Pulmonary artery endothelial cell (primary cell): ENCODE measurements at places on chromosomes 2 and 18. TPM values are rescaled to one million over a fixed set of nuclear protein-coding genes. Genes with fewer than 3 reads are reported as not detected.

GRCh38 chr2:228417956-228418355 is 236.5 kb upstream of the SPHKAP start:
- DNase-seq: no peak

GRCh38 chr2:237859533-237860272 is at the start of gene RAMP1:
Gene RAMP1, plus strand, starts transcription at chr2:237859623. Its CDS starts 53 bp downstream, at chr2:237859676.
- DNase-seq: no peak

INPP5D gene
- total RNA-seq: 19.8 and 27.2 TPM in 2 replicates

DSG4 gene
- not detected in 2 replicates for total RNA-seq

CRACDL gene
- total RNA-seq: 9.7 and 9.9 TPM in 2 replicates

DNA sequence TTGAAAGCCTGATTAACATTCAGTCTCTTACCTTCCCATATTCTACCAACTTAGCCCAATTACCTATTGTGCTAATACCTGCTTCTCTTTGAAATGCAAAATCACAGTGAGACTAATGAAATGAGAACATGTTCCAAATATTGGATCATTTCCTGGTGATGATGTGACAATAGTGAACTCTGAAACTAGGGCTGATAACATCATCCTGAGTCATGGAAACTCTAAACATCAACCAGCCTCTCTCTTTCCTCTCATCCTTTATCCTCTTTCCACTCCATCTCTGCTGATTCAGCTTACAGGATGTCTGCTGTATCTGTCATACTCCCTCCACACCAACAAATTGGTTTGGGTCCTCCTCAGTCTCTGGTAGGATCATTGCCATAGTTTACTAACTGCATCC is 98.8 kb upstream of the NCKAP5 start:
- DNase-seq: peak; percentile 15

GRCh38 chr18:136433-136832 is 21.9 kb upstream of the USP14 start:
- no peak for DNase-seq

TCF23 gene
- not detected in 2 replicates for total RNA-seq

DNA sequence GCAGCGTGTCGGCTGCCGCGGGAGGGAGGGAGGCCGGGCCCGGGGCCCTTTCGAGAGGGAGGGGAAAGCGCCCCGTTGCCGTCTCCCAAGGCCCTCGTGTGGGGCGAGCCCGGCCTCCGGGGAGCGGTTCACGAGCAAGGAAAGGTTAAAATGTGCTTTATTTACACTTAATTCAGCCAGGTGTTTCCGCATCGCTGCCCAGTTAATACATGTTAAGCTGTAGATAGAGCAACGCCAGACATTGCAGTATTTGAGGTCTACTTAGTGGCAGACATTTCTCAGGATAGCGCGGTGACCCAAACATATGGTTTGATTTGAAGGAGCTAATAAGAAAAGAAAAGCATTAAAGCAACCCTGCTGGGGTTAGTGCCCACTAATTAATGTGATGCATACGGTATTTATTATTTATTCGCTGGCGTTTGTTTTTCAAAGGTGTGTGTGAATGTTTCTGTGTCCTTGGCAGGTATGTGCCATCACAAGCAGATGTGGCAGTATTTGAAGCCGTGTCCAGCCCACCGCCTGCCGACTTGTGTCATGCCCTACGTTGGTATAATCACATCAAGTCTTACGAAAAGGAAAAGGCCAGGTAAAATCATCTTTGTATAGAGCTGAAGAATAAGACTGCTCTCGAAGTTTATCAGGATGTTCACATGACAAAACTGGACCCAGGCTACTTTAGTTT is 571 bp downstream of the EEF1B2 start:
- DNase-seq: no peak

IL18RAP gene
- total RNA-seq: under 0.01 TPM in 1 of 2 replicates, not detected in the other

TUBA4B gene
- not detected in 2 replicates for total RNA-seq

GRCh38 chr2:215140166-215140707 is 1.8 kb upstream of the ABCA12 start:
- DNase-seq: no peak

DNA sequence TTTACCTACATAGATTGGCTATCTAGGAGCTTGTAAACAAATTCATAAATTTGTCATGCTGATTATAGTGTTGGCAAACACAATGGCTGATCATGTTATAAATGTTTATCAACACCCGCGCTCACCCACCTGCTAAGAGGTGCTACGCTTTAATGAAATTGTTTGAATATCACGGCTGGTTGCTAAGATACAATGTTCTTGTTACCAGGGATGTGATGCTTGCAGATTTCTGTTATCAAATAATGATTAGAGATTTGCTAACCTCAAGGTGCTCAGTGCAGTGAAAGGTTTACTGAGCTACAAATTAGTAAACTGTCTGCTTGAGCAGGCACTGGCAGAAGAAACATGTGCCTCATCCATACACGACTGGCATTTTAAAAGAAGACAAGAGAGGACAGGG is 160.0 kb upstream of the ZEB2 start:
- no peak for DNase-seq

DNA sequence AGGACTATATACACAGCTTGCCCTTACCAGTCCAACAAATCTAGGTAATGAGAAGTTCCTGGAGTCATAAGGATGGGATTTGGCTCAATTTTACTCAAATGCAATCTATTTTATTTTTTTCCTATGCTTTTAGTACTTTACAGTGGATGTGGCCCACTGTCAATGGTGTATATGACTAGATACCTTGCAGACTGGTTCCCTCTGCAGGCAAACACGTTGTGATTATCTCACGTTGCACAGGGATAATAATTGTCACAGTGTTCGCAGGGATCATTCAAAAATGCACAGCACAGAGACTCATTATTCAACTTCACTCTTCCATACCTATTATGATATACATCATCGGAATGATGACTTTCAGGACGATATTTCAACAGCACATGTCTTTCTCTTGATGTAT is 359.7 kb downstream of the MBD2 start:
- DNase-seq: no peak
